ENCODE measurements at places on chromosomes 12 and 14. TPM values are rescaled to one million over a fixed set of nuclear protein-coding genes. Genes with fewer than 3 reads are reported as not detected.

DNA sequence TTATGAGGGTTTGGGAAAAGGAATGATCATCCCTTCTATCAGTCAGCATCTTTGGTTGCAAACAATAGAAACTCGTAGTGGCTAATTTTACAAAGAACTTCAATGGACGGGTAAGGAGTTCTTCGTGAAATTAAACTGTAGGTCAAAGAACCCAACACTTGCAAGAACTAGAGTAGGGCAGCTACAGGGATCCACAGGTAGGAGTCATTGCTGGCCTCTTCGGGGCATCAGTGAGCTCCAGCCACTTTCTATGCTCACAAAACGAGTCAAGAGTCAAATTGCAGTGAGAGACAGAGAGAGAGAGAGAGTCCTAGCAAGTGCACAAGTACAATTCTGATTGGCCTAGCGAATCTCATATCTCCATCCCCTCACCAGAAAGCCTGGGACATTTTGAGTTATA is 29.9 kb upstream of the OTX2 start:
- DNase-seq, result no peak

DNA sequence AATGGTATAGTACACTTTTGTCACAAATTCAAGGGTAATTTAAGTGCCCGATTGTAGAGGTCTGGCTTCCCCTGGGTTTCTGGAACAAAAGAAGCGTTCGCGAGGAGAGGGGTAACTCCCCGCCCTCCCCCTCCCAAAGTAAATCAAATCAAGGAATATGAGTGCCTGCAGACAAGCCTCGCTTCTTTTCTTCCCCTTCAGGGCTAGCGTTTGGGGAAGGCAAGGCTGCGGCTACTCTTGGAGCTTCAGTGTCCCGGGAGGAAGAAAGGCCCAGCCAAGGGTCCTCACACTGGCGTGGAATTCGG is 456 bp upstream of the TMPO start:
- no peak for DNase-seq

- DNase-seq, result no peak
These were observed 125.5 kb downstream of the ZFP36L1 start for GRCh38 chr14:68667313-68667791.

GRCh38 chr14:53491256-53491883 is 338.2 kb upstream of the DDHD1 start:
- DNase-seq, result no peak

- no peak for DNase-seq
These were observed 142.1 kb downstream of the KIF21A start for GRCh38 chr12:39300799-39301198.

- DNase-seq, result no peak
These were observed 88.4 kb downstream of the C12orf75 start for GRCh38 chr12:105418821-105419291.

DNA sequence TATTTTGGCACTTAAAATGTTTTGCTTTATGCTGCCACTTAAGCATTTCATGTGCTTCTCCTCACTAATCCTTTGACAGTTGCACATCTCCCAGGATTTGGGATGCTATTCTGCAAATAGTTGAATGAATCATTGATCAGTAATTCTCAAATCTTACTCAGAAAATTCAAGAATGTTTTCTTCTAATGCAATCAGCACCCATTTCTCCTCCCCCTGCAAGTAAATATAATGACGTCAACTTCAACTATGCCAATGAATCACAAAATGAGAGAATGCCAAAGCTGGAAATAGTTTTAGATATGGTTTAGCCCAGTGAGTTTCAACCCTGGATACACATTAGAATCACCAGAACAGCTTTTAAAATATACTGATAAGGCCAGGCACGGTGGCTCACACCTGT is 2.1 kb upstream of the BLOC1S1 start:
- DNase-seq, result no peak

DNA sequence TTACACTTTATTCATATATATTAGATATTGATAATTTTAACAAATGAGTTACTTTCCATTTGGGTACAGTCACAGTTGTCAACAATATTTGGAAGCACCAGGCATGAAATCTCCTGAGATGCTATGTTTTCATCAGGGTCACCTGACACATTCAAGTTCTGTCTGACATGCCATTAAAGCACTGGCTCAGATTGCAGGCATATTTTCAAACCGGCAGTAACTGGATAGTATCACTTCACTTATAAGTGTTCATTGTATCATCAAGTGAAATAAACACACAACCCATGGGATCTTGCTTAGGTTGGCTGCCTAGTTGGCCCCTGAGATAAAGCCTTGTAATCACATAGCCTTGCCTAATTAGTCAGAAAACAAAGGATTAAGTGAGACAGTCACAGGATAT is 4.8 kb downstream of the IFNG start:
- no peak for DNase-seq

- DNase-seq, result no peak
These were observed 161.7 kb upstream of the RMST start for GRCh38 chr12:97300891-97301290.

DNA sequence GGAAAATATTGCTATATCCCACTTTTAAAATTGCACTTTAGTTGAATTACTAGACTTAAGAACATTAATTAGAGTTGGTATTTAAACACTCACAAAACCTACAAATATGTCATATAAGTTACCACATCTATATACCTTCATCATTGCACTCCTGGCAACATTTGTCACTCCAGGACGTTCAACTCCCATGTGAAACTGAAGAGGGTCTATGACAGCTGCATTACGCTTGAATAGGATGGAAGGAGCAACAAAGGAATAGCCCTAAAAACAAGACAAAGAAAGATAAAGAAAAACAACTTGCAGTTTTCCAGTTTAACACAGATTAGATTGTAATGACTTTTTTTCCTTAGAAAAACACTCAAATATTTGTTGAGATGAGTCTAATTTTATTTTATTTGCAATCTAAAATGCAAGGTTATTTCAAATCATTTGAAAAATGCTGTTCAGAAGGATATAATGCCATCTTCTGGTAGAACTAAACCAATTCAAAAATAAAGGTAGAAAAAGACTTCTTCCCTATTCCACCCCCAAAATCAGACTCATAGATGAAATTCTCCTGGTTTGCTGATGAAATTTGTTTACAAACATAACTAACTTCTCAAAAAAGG is 84.3 kb upstream of the TTC7B start:
- no peak for DNase-seq

GRCh38 chr14:79466938-79467527 is 744.3 kb downstream of the DIO2 start:
- DNase-seq, result peak; percentile 44

DNA sequence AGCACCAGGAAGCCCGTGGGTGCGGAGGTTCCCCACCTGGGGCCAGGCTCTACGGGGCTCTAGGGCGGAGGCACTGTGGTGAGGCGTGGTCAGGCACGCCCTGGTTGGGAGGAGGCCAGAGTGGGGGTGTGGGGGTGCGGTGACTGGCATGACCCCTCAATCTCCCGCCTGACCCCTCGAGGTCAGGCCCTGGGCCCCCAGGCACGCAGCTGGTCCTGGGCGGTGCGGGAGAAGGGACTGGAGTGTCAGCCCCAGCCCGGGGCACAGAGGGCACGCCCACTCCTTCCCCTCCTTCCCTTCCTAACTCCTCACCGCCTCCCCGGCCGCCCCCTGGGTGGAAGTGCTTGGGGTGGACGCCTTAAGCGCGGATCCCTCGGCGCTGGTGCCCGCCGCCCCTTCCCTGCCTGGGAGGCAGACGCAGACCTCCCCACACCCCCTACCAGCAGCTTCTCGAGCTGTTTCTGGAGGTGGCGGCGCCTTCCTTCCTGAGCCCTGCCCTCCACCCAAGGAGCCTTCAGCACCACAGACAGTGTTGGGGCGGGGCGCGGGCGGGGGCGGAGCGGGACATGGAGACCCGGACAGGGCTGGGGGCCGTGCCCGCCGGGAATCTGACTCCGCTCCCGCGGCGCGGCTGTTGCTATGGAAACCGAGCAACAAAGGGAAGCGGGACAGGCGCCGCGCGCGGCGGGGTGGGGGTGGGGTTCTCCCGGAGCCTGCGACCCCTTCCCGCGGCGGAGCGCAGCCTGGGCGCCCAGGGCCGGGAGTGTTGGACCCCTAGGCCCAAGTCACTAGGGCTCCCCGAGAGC is 741 bp upstream of the CRIP2 start:
- DNase-seq, result peak; percentile 91

DNA sequence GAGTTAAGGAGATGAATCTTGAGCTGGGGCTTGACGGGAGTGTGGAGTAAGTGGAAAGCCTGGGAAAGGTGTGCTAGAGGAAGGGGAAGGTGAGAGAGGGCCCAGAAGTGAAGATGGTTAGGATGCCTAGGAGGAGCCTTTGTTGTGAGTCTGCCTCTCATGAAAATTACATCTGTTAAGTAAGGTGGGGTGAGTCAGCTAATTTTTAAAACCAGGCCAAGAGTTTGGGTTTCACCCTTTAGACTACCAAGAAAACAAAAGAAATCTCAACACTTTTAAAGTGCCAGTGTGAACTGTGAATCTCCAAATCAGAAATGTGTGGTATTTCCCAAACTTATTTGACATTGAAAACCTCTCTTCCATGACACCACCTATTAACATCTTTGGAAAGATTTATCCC is 185.2 kb downstream of the CRADD start:
- DNase-seq, result no peak

- peak; percentile 74 for DNase-seq
These were observed 42.8 kb upstream of the CPSF6 start for GRCh38 chr12:69196302-69197288.

GRCh38 chr14:30153717-30154116 is 226.1 kb upstream of the PRKD1 start:
- no peak for DNase-seq

DNA sequence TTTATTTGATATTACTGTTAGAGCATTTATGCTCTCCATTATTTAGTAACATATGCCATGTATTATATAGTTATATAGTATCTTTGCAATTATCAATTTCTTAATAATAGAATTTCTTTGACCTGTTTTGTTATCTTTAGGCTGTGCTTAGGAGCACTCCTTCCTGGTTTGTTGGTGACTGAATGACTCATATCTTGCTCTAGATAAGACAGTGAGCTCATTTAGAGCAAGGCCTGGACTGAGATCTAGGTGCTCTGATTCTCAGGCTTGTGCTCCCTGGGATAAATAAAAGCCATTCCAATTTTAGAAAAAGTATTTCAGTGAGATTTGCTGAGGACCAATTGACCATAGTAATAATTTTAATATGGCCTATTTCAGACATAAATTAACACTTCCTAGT is 951.2 kb downstream of the FLRT2 start:
- no peak for DNase-seq

DNA sequence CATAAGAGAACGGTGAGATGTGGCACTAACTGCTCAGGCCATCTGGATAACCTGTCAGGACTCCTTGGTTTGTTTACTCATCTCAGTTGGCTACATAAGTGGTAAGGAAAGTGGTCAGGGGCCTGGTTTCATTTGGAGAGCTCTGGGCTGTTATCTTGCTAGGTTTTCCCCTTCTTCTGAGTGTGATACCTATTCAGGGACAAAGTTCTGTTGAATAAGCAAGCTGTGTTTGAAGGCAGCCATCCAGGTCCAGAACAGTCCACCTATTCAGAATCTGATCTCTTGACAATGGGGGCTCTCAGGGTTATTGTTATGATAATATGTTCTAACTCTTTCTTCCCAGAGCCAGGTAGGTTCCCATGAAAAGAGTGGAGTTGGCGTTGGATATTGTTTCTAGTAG is 194.9 kb downstream of the PAH start:
- no peak for DNase-seq

GRCh38 chr12:108823804-108824203 is 33.6 kb downstream of the SSH1 start:
- no peak for DNase-seq

DNA sequence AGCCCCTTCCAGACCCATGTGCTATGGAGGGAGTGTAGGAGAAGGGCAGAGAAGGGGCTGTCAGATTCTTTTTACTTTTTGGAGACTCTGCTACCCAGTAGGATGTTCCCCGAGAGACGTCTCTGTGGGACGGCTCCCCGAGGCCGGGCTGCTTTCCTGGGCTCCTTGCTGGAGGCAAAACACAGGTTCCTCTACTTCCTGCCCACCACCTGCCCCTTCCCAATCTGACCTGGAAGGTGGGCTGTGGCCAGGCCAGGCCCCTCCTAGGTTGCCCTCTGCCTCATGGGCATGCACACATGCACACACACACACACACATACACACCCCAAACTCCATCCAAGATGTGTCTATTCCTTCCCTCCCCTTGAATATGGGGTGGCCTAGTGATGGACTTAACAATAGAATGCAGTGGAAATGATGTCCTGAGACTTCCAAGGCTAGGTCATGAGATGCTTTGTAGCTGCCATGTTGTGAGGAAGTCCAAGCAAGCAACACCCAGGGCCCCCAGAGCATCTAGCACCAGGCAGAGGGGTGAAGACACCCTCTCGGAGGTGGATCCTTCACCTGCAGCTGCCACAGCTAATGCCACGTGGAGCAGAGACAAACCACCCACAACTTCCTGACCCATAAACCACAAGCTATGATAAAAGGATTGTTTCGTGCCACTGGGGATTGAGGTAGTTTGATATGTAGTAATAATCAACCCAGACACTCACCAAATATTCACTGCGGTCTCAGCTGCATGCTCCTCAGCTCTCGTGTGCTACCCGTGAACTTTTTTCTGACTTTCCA is 1.6 kb upstream of the ASB2 start:
- DNase-seq, result peak; percentile 90

GRCh38 chr12:124566997-124567672 is at the start of gene NCOR2:
TSS of gene NCOR2 (minus strand) at chr12:124567612. CDS start at chr12:124495251, 72,361 bp downstream.
- peak; percentile 83 for DNase-seq

- DNase-seq, result no peak
These were observed 2.1 kb upstream of the DNAJC22 start for GRCh38 chr12:49344486-49345050.

DNA sequence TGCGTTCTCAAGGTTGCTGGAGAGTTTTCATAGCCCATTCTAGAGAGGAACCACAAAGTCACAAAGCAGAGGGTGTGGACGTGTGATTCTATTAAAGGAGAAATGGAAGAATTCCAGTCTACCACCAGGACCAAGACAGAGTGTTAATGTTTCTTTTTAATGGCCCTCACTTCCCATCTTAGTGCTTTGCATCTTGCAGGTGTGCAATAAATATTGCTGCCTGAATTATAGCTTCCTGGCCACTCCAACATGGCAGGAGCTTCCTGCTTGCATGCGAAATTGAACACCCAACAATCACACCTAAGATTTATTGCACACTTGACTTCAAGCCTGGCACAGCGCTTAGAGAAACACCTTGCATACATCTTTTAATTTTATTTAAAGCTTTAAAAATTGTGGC is 22.4 kb upstream of the PPP1CC start:
- DNase-seq, result peak; percentile 39

TAS2R9 gene
- 0.19 TPM for total RNA-seq

TFCP2 gene
- 17.9 TPM for total RNA-seq

TSPAN31 gene
- total RNA-seq, result 33.3 TPM

DDX54 gene
- 81.5 TPM for total RNA-seq

NID2 gene
- total RNA-seq, result not detected

ZDHHC22 gene
- not detected for total RNA-seq

TROAP gene
- total RNA-seq, result 58.2 TPM

OASL gene
- total RNA-seq, result 1.4 TPM

DCN gene
- total RNA-seq, result 612 TPM

FOXG1 gene
- total RNA-seq, result not detected

KRT83 gene
- not detected for total RNA-seq

MNAT1 gene
- total RNA-seq, result 166 TPM

TAPBPL gene
- total RNA-seq, result 11.2 TPM

CEBPE gene
- total RNA-seq, result 0.11 TPM
